Osteoblast (primary cell): ENCODE measurements at places on chromosomes 16 and 17. TPM values are rescaled to one million over a fixed set of nuclear protein-coding genes. Genes with fewer than 3 reads are reported as not detected.

- H3K4me1 ChIP-seq = no peaks in the 10 kb centered on the region
- H3K4me3 ChIP-seq = no peak overlapping the region
- no peak for DNase-seq
- no peak overlapping the region for H3K27ac ChIP-seq
- peaks cover 16% of the 10 kb centered on the region for H3K27me3 ChIP-seq
Measured at GRCh38 chr17:79522414-79522813, 88.4 kb downstream of the RBFOX3 start.

Gene PITPNM3
- 1.8 TPM in 2 replicates for total RNA-seq

Gene ZNF263
- total RNA-seq = 55.7 and 65.1 TPM in 2 replicates

DNA sequence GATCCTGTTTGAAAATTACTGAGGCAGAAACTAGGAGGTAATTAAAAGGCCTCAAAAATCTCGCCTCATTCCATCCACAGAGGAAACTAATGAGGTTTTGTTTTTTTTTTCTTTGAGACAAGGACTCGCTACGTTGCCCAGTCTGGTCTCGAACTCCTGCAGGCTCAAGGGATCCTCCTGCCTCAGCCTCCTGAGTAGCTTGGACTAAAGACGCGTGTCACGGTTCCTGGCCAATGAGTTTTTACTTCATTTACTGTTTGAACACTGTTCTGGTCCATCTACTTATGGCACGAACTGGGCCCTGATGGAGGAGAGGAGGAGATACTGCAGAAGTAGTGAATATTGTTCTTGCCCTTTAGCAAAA lies 600 bp upstream of the BLTP2 start:
- H3K4me1 ChIP-seq = peaks cover 24% of the 10 kb centered on the region
- DNase-seq = no peak
- no peaks in the 10 kb centered on the region for H3K27me3 ChIP-seq
- peaks cover 39% of the 10 kb centered on the region for H3K36me3 ChIP-seq
- peak overlapping the region; percentile 81 for H3K27ac ChIP-seq

Gene KRT25
- total RNA-seq = not detected in 2 replicates

GRCh38 chr16:46986896-46987295 lies 13.4 kb upstream of the DNAJA2 start:
- H3K36me3 ChIP-seq = no peaks in the 10 kb centered on the region
- no peak overlapping the region for H3K27ac ChIP-seq
- no peak for DNase-seq
- no peak overlapping the region for H3K4me3 ChIP-seq
- H3K4me1 ChIP-seq = no peaks in the 10 kb centered on the region
- peaks cover 12% of the 10 kb centered on the region for H3K27me3 ChIP-seq

DNA sequence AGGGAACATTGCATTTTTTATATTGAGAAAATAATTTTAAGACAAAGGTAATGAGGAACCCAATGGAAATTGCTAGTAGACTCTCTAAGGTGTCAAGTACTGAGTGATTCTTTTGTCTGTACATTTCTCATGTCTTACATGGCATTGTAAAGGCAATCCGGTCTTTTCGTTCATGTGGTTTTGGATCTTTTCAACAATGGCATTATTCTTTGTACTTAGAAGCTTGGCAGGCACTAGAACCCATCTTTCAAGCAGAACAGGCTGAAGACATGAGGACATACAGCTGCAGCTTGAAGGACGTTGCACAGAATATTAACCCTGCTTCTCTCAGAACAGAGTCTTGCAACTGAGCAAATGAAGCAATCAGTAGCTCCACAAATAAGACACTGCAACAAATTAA lies 231.5 kb upstream of the ZFHX3 start:
- H3K4me1 ChIP-seq = no peaks in the 10 kb centered on the region
- H3K36me3 ChIP-seq = no peaks in the 10 kb centered on the region
- no peak for DNase-seq
- no peaks in the 10 kb centered on the region for H3K27me3 ChIP-seq
- H3K27ac ChIP-seq = no peak overlapping the region

Gene CDH8
- under 0.01 TPM in 1 of 2 replicates, not detected in the other for total RNA-seq

- peaks cover 10% of the 10 kb centered on the region for H3K36me3 ChIP-seq
- no peaks in the 10 kb centered on the region for H3K27me3 ChIP-seq
- H3K4me3 ChIP-seq = no peak overlapping the region
- no peak for DNase-seq
Measured at GRCh38 chr16:23104032-23104955, 45.0 kb downstream of the USP31 start.

DNA sequence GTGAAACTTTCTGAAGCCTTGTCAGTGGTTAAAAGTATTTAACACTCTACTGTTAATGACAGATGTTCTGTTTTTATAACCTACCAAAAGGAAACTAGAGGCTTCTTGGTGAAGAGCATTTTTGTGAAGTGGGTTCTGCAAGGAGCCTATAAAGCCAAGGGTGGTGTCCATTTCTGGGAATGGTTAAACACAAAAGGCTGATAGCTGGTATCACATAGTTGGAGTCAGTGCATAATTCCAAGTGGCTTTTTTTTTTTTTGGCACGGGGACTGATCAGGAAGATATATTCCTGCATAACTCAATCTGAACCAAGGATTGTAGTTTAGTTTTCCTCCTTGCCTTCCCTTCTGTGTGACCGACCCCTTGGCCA lies 27.6 kb upstream of the KPNB1 start:
- DNase-seq = no peak
- H3K4me1 ChIP-seq = peaks cover 29% of the 10 kb centered on the region
- peak overlapping the region; percentile 73 for H3K27ac ChIP-seq
- H3K36me3 ChIP-seq = peaks cover 41% of the 10 kb centered on the region
- H3K4me3 ChIP-seq = no peak overlapping the region

- H3K4me3 ChIP-seq = peak within 1 kb of the TSS; percentile 80
- H3K36me3 ChIP-seq = no peaks in the 10 kb centered on the region
Measured at GRCh38 chr16:15949210-15950160, at the start of gene ABCC1. ABCC1 (plus strand) TSS chr16:15949616; CDS start chr16:15949752, 136 bp downstream.

GRCh38 chr17:78383725-78384471 lies 5.4 kb downstream of the PGS1 start:
- peak overlapping the region; percentile 99 for H3K27ac ChIP-seq
- peaks cover 61% of the 10 kb centered on the region for H3K4me1 ChIP-seq
- peaks cover 14% of the 10 kb centered on the region for H3K36me3 ChIP-seq
- H3K27me3 ChIP-seq = no peaks in the 10 kb centered on the region
- peak; percentile 97 for DNase-seq

GRCh38 chr17:13346592-13346991 lies 255.1 kb downstream of the HS3ST3A1 start:
- peak overlapping the region; percentile 100 for H3K27ac ChIP-seq
- peaks cover 37% of the 10 kb centered on the region for H3K4me1 ChIP-seq
- H3K27me3 ChIP-seq = no peaks in the 10 kb centered on the region
- H3K36me3 ChIP-seq = no peaks in the 10 kb centered on the region
- DNase-seq = no peak

DNA sequence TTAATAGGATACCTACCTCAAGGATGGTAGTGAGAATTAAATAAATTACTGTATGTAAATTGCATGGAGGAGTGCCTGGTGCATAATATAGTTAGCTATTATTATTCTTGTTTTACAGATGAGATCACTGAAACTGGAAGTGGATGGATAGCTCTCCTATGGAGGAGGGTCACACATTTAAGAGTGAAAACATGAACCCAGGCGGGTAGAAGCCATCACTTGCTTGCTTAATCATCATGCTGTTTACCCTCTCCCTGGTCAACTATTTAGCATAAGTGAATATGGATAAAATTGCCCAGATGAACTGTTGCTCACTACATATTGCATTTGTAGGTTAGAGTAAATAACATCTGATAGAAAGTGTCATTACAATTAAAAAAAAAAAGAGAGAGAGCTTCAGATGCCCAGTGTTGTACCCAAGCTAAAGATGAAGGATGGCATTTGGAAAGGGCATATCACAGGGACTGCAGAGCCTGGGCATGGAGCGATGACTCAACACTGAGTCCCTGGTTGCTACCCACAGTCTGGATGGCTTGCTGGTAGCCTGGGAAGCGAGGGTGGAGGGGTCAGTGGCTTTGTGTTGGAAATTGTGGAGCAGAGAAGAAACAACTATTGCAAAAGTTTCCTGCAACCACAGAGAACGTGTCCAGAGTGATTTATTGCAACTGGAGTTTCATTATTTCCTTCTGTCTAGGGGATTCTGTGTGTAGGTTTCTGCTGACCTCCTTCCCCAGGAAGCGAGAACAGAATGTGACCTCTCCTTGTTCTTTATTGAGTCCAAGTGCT lies 414.4 kb downstream of the SHISA9 start:
- no peak overlapping the region for H3K4me3 ChIP-seq
- no peak for DNase-seq
- no peaks in the 10 kb centered on the region for H3K27me3 ChIP-seq
- no peak overlapping the region for H3K27ac ChIP-seq
- no peaks in the 10 kb centered on the region for H3K4me1 ChIP-seq
- H3K36me3 ChIP-seq = no peaks in the 10 kb centered on the region

- H3K27me3 ChIP-seq = peaks cover 32% of the 10 kb centered on the region
- no peak overlapping the region for H3K27ac ChIP-seq
- H3K36me3 ChIP-seq = no peaks in the 10 kb centered on the region
Measured at GRCh38 chr16:1109648-1110047, 13.6 kb upstream of the C1QTNF8 start.

GRCh38 chr17:45386178-45386577 lies 46.5 kb downstream of the ARHGAP27 start:
- no peak overlapping the region for H3K27ac ChIP-seq
- H3K36me3 ChIP-seq = no peaks in the 10 kb centered on the region
- no peak for DNase-seq
- H3K4me1 ChIP-seq = peaks cover 23% of the 10 kb centered on the region
- peaks cover 4% of the 10 kb centered on the region for H3K27me3 ChIP-seq

GRCh38 chr17:55157165-55157564 lies 107.6 kb upstream of the HLF start:
- no peak overlapping the region for H3K27ac ChIP-seq
- peaks cover 9% of the 10 kb centered on the region for H3K4me1 ChIP-seq
- no peaks in the 10 kb centered on the region for H3K36me3 ChIP-seq
- no peak overlapping the region for H3K4me3 ChIP-seq

GRCh38 chr17:45301674-45302073 lies 15.1 kb downstream of the MAP3K14 start:
- H3K4me3 ChIP-seq = no peak overlapping the region
- no peak for DNase-seq
- peaks cover 8% of the 10 kb centered on the region for H3K36me3 ChIP-seq
- H3K27ac ChIP-seq = no peak overlapping the region
- no peaks in the 10 kb centered on the region for H3K27me3 ChIP-seq

GRCh38 chr16:48881272-48881671 lies 271.3 kb upstream of the N4BP1 start:
- H3K27ac ChIP-seq = no peak overlapping the region
- H3K4me3 ChIP-seq = no peak overlapping the region
- DNase-seq = no peak
- H3K36me3 ChIP-seq = no peaks in the 10 kb centered on the region
- H3K4me1 ChIP-seq = no peaks in the 10 kb centered on the region

- peaks cover 19% of the 10 kb centered on the region for H3K4me1 ChIP-seq
- H3K36me3 ChIP-seq = no peaks in the 10 kb centered on the region
- peak; percentile 98 for DNase-seq
- H3K27ac ChIP-seq = peak overlapping the region; percentile 43
Measured at GRCh38 chr16:85563515-85564276, 49.4 kb upstream of the GSE1 start.

- H3K27ac ChIP-seq = no peak overlapping the region
- no peaks in the 10 kb centered on the region for H3K4me1 ChIP-seq
- no peak overlapping the region for H3K4me3 ChIP-seq
- H3K36me3 ChIP-seq = no peaks in the 10 kb centered on the region
- H3K27me3 ChIP-seq = peaks cover 16% of the 10 kb centered on the region
Measured at GRCh38 chr16:50688083-50688482, 5.3 kb upstream of the NOD2 start.

Gene NOXO1
- under 0.01 and 0.29 TPM in 2 replicates for total RNA-seq

Gene CES3
- total RNA-seq = 0.29 TPM in 1 of 2 replicates, not detected in the other

Gene PLXDC1
- 2.9 and 3.8 TPM in 2 replicates for total RNA-seq

DNA sequence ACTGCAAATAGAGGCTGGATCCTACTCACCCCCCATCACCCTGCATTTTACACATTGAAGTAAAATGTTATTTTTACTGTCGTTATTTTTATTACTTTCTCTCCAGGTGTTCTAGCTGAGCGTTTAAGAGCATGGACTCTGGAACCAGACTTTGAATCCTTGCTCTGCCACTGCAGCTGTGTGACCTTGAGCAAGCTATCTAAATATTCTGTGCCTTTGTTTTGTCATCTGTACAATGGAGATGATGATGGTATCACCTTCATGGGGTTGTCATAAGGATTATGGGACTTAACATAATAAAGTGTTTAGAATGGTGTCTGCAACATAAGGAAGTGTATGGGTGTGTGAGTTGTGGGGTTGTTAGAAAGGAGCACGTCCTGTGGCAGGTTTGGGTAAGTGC lies 17.8 kb downstream of the MSI2 start:
- no peak overlapping the region for H3K27ac ChIP-seq
- DNase-seq = no peak
- no peaks in the 10 kb centered on the region for H3K36me3 ChIP-seq
- H3K27me3 ChIP-seq = no peaks in the 10 kb centered on the region
- no peaks in the 10 kb centered on the region for H3K4me1 ChIP-seq
- no peak overlapping the region for H3K4me3 ChIP-seq

GRCh38 chr16:29734786-29735185 lies 11.0 kb downstream of the C16orf54 start:
- H3K27me3 ChIP-seq = peaks cover 14% of the 10 kb centered on the region
- H3K27ac ChIP-seq = no peak overlapping the region
- H3K4me3 ChIP-seq = no peak overlapping the region

Gene LMF1
- 25.3 and 35.8 TPM in 2 replicates for total RNA-seq

GRCh38 chr17:40021451-40021971 lies 6.3 kb downstream of the CSF3 start:
- H3K4me3 ChIP-seq = no peak overlapping the region
- H3K27me3 ChIP-seq = no peaks in the 10 kb centered on the region
- H3K27ac ChIP-seq = peak overlapping the region; percentile 66
- DNase-seq = peak; percentile 98
- peaks cover 22% of the 10 kb centered on the region for H3K4me1 ChIP-seq

DNA sequence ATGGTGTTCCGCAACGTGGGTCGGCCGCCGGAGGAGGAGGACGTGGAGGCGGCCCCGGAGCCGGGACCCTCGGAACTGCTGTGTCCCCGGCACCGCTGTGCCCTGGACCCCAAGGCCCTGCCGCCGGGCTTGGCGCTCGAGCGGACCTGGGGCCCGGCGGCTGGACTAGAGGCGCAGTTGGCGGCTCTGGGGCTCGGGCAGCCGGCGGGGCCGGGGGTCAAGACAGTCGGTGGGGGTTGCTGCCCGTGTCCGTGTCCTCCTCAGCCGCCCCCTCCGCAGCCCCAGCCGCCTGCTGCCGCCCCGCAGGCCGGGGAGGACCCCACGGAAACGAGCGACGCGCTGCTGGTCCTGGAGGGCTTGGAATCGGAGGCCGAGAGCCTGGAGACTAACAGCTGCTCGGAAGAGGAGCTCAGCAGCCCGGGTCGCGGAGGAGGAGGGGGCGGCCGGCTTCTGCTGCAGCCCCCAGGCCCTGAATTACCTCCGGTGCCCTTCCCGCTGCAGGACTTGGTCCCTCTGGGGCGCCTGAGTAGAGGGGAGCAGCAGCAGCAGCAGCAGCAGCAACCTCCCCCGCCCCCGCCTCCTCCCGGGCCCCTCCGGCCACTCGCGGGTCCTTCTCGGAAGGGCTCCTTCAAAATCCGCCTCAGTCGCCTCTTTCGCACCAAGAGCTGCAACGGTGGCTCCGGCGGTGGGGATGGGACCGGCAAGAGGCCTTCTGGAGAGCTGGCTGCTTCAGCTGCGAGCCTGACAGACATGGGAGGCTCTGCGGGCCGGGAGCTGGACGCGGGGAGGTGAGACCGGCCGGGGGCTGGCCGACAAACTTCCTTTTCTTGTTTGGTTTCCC lies 821 bp downstream of the SOCS7 start:
- no peak for DNase-seq
- peak overlapping the region; percentile 79 for H3K4me3 ChIP-seq
- peak overlapping the region; percentile 59 for H3K27ac ChIP-seq
- peaks cover 18% of the 10 kb centered on the region for H3K4me1 ChIP-seq
